ENCODE measurements at places on chromosomes 4 and X.
A peak's percentile ranks its signal among the peaks of the same experiment; 100 is the strongest.

GRCh38 chr4:113496698-113497097 lies 264.8 kb downstream of the CAMK2D start:
- DNase-seq: no peak

DNA sequence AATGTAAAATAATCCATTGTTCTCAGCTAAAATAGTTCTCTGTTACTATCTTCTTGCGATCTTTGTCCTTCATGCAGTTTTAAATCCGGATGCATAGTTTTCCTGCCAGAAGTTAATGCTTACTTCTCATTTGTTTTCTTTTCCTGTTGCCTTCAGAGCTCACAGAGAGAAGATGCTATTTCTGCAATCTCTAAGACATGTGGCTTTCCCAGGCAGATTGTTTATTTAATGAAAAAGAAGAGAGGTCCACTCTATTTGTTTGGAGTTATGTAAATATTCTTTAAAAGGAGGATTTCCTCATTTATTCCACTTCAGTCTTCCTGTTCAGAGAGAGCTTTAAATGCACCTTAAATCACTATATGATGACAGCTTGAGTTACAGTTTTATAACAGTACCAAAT lies 39.3 kb upstream of the HPGD start:
- no peak for DNase-seq

DNA sequence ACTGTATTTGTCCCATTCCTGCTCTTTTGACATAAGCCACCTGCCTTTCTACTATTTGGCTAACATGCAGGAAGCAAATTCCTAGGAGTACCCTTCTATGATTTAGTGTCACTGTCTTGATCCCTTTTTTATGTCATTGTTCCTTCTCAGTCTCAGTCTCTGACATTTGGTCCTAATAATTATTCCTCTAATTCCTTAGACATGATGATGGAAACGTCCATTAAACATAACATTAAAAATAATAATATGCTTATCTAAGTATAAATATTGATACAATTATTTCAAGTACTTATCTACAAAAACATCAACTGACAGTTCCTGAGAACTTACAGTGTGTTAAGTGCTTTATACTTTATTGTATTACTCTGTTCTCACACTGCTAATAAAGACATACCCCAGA lies 857.0 kb upstream of the LCORL start:
- DNase-seq: no peak

GRCh38 chrX:41405551-41405950 lies 41.6 kb upstream of the NYX start:
- DNase-seq: no peak

DNA sequence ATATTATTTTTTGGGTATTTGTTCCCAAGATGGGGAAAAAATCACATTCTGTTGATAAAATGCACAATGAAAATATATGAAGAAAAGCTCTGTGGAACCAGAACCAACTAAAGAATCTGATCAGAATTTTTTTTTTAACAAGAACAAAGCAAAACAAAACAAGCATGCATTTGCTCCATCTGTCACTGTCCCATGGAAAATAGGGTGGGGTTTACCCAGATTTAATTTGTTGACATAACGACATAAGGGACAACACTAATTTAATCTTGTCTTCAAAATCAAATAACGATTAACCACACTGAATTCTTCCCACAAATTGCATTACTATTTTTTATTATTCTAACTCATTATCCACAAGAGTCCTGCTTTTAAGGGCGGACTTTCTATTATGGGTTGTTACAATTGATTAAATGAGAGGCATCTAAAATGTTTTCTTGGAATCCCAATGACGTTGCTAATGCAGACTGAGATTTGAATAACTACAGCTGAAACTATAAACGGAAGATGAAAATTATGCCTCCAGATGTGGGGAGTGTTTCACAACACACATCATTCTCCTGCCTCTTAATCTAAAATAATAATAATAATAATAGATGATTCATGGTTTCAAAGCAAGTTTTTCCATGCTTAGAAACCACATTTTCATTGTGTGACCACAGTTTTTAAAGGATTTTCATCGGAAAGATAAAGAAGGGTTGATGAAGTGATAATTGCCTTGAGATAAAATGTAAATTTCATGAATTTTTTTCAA lies 307.0 kb upstream of the CPEB2 start:
- DNase-seq: no peak

DNA sequence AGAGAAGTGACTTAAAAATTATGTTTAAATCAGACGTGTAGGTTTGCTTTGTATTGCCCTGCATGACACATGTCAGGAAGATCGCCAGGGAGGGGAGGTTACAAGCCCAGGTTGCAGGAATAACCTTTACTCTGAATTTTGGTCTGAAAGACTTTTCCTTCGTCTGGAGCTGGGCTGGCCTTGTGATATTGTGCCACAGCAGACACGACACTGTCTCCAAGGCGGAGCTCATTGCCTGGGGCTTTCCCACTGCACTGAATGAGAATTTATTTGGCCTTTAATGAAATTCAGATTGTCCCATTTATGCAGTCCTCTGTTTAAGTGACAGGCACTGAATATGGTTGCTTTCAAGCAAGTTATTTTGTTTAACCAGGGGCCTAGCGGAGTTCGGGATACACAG lies 45.1 kb downstream of the RHOH start:
- DNase-seq: no peak

DNA sequence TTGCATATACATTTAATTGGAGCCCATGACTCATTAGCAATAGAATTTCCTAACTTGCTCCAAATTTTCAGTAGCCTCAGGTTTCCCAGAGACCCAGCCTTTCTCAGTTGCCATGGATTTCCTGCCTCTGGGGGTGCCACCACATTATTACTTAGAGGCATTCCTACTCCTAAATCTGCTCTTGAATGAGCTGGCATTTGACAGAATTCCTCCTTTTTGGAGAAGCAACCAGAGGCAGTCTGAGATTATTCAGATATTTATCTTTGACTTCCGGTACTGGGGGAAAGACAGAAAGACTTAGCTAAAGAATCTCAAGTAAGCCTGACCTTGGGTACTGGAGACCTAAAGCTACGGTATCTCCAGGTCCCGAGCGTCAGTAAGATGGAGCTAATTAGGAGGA lies 76.3 kb downstream of the DCHS2 start:
- no peak for DNase-seq

DNA sequence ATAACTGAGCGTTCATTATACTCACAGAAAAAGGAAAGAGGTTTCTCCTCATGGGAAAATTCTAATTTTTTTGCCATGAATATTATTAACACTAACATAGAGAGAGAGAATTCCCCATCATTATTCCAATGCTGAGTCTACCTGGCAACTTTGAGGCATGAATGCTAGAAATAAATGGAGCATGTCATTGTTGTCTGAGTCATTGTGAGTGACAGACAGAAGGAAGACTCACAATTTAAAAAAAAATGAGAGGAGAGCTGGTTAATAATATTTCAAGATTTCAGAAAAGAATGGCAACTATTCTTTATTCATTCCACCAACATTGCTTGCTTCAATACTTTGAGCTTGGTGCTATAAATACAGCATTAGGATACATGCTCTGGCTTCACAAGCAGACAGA lies 170.4 kb upstream of the HS3ST1 start:
- no peak for DNase-seq

GRCh38 chrX:109940411-109940810 lies 62.5 kb upstream of the TMEM164 start:
- DNase-seq: no peak

DNA sequence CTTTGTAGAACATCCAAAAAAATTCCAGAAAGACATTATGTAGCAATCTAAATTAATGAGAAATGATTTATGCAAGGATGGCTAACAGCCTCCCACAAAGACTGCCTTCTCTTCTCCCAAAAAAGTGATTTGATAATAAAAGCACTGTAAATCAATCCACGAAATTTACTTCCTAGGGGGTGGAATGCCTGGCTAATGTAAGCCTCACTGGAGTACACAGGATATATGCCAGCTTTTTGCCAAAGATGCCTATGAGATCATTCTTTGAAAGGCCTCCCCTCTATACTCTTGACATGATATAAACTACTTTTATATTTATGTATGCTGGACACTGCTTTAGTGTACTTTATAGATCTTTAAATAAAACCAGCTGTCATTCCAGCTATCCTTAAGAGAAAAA lies 211.1 kb downstream of the ADAMTS3 start:
- DNase-seq: no peak

DNA sequence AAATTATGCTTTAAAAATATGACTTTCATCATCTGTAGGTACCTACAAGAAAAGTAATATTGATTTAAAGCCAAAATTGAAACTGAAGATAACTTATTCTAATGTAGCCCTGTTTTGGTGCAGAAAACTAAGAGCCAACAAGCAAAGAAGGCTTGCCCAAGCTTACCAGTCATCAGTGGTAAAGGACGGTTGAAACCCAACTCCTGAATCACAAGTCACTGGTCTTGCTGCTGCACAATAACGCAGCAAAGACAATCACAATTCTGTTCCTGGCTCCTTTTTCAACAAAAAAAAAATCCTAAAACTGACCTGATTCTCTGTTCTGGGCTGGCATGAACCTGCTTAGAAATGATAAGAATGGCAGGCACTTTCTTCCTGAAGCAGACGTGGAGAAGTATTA lies 34.5 kb downstream of the WDFY3 start:
- DNase-seq: no peak

- DNase-seq: no peak
These were observed 44.1 kb downstream of the LARP7 start for GRCh38 chr4:112680996-112681395.

DNA sequence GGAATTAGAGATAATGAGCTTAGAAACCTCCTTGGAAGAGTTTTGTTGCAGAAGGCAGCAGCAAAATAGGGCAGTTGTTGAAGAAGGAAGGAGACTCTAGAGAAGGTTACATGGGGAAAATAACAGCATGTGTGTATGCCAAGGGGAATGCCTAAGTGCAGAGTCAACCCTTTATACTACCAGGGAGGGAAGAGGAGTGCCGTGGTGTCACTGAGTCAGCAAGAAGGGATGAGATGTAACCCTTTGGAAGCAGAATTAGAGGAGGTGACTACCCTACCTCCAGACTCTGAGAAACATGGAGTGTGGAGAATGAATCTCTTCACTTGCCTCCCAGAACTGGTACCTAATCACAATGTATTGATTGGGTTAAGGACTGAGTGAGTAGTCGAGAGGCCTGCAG lies 6.7 kb upstream of the GABRE start:
- no peak for DNase-seq

GRCh38 chr4:71130827-71131603 lies 137.6 kb downstream of the DCK start:
- DNase-seq: no peak

DNA sequence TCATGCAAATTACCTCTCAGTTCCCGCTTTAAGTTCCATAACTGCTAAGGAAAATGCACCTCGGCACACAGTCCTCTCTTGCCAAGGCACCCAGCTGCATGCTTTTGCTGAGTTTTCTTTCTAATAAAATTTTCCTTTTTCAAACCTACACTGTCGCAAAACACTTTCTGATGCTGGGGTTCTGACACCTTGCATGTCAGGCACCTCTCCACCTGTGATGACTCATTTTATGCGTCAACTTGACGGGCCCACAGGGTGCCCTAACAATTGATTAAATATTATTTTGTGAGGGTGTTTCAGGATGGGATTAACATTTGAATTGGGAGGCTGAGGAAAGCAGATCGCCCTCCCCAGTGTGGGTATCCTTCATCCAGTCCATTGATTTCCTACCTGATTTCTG lies 291.0 kb upstream of the STS start:
- no peak for DNase-seq

GRCh38 chr4:30256116-30256832 lies 463.9 kb upstream of the PCDH7 start:
- peak; percentile 8 for DNase-seq

- DNase-seq: no peak
These were observed 5.5 kb upstream of the IRAK1 start for GRCh38 chrX:154025230-154025629.

DNA sequence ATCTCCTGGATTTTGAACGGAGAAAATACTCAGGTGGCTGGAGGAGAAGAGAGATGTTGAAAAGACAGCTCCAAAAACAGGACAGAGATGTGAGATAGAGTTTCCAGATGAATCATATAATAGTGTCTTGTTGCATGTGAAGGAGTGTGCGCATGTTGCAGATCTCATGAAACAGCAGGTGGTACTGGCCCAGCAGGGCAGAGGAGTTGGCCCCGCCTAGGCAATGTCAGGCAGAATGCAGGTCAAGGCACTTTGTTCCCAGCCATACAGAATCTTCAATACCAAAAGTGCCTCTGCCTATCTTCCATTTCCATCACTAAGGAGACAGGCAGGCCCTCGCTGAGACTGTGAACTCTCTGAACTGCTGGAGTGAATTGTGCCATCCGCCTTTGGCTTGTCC lies 63.9 kb upstream of the FAT1 start:
- no peak for DNase-seq

- DNase-seq: no peak
These were observed 68.9 kb downstream of the RAB28 start for GRCh38 chr4:13415068-13415785.

- no peak for DNase-seq
These were observed 215.1 kb upstream of the PITX2 start for GRCh38 chr4:110837896-110838450.

GRCh38 chr4:65893271-65893670 lies 223.0 kb upstream of the EPHA5 start:
- DNase-seq: no peak

- DNase-seq: no peak
These were observed 328.4 kb downstream of the PAPSS1 start for GRCh38 chr4:107391630-107392028.

DNA sequence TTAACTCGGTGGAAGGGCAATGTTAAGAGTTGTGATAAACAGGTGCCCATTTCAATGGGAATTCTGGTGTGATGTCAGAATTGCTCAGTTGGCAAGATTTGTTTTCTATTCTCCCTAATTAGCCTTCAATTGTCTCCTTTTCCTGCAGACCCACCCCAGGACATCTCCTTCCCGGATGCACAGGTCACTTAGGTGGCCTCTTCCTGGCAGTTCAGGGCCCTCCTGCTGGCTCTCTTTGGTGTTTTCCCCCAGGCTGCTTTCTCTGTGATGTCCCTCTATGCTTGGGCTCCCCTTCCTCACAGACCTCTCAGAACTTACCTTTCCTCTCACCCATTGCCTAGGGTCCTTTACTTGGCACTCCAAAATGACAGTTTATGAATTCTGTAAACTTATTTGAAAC lies 126.3 kb downstream of the GPAT3 start:
- DNase-seq: no peak

DNA sequence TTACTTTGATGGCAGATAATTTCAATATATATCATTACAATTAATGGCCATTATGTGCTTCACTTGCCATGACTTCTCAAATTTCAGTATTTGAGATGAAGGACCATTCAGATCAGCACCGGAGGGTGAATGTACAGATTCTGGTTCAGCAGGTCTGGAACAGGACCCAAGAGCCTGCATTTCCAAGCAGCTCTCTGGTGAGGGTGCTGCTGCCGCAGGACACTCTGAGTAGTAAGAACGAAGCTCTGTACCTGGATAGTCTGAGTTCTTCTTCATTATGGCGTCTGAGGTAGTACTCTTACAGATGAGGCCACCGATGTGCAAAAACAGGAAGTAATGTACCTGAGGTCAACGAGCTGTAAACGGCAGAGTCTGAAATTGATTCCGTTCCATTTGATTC lies 228.2 kb downstream of the FBXW7 start:
- no peak for DNase-seq

- DNase-seq: no peak
These were observed 1.7 kb upstream of the UBA1 start for GRCh38 chrX:47191806-47192401.

- no peak for DNase-seq
These were observed 38.2 kb upstream of the OCIAD2 start for GRCh38 chr4:48944756-48945241.

All from epithelial cell of prostate (primary cell).